ENCODE measurements at places on chromosomes 3 and 15.

GRCh38 chr3:185270956-185271332, 17.1 kb upstream of the EHHADH start:
- no peak for DNase-seq

DNA sequence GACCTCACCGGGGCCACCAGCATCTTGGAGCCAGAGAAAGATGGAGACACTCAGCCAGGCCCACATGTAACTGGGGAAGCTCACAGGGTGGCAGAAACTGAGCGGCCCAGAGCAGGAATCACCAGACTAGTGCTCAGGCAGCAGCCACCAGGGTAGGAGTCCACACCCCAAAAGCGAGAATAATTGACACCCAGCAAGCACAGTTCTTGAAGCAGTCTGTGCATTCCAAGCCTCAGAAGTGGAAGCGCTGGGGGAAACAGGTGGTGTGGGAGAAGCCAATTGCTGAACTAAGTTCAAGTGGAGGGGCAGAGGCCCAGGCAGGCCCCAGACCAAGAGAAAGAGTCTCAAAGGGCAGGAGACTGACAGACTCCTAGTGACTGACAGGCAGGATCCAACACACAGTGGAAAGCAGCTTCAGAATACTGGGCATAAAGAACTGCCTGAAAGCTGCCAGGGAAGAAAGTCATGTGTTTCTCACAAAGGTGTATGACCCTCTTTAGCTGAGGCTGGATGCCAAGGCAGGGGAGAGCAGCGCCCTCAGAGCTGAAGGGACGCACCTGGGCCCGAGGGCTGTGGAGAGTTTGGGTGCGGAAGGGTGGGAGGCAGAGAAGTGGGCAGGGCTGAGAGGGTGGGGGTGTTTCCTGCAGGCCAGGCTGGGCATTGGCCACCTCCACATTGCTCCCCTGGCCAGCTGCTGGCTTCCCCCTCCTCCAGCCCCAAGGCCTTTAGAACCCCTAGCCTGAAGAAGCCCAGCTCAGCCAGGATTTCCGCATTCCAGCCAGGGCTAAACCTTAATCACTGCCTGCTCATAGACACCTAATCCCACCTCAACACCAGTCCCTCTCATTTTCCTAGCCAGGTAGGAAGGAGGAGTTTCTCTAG, 7.7 kb downstream of the NT5DC2 start:
- no peak for DNase-seq

DNA sequence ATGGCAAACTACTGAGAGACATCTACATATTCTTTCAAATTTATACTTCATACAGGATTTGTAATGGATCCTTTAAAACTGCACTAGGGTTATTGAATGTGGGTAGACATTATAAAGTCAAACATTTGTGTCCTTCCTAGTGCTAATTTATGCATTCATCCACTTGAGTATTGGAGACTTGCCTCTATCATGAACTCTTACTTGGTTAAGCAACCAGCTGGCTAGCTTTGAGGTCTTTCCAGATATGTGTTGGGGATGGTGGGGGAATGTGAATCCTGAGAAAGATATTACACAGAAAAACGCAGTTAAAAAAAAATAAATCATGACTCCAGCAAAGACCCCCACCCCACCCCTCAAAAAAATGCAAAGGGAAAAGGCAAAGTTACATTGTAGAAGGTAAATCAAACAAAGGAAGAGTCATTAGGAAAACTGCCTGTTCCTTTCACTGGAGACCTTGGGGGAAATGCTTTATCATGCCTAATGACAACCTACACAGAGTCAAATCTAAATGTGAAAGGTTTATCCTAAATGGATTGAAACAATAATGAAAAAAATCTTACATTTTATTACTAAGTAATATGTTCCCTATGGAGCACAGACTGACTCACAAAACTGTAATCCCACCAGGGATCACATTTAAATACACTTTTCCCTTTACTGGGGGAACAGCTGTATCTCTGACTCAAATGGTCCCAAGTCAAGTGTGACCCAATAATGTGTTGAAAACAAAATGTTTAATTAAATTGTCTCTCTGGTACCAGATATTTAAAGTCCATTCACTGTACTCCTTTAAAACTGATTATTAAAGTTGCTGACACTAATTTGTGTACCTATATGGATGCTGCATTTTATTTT, 522.3 kb downstream of the ROBO1 start:
- no peak for DNase-seq

DNA sequence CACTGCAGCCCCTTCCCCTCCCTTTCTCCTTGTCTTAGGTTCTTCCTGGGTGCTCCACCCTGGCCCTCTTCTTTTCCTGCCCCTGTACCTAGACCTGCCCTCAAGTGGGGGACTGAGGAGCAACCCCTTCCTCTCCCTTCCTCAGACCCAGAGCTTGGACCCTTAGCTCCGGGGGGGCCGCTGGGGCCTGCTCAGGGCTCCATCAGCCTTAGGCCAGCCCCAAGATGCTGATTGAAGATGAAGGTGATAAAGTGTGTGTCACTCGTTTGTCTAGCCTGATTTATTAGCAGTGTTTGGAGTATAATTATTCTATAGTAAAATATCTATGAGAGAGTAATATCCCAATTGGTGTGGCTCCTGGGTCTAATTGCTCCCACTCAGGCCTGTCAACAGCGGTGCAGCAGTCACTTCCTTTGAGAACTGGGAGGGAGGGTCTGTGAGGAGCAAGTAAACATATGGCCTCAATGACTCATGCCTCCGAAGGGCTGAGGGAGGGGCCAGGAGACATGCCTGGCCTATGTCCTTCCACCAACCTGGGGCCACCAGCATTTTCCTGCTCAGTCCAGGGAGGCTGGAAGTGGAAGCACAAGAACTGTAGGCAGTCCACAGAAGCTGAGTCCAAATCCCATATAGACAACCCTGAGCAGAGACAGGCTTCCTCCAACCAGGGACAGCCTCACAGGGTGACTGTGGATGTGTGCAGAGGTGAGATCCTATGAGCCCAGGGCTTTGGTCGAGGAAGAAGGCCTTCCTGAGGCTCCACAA, 123.2 kb downstream of the DNAJB8 start:
- DNase-seq, result no peak

GRCh38 chr3:123157209-123157597, 44.5 kb upstream of the SEC22A start:
- DNase-seq, result no peak

- no peak for DNase-seq
Observed at GRCh38 chr3:36648241-36649034, 115.9 kb downstream of the DCLK3 start.

DNA sequence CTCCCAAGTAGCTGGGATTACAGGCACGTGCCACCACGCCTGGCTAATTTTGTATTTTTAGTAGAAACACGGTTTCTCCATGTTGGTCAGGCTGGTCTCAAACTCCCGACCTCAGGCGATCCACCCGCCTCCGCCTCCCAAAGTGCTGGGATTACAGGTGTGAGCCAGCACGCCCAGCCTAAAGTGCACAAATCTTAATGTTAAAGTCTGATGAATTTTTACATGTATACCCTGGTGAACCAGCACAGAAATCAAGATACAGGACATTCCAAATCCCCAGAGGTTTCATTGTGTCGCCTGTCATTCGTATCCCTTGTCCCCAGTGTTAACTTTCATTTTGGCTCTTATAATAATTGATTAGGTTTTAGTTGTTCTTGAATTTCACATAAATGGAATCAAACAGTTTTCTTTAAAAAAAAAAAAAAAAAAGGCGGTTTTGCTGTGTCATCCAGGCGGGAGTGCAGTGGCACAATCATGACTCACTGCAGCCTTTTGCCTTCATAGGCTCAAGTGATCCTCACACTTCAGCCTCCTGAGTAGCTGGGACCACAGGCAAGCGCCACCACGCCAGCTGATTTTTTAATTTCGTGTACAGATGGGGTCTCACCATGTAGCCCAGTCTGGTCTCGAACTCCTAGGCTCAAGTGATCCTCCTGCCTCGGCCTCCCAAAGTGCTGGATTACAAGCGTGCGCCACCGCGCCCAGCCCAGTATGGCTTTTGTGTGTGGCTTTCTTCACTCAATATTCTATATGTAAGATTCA, 1.5 kb upstream of the TM4SF19 start:
- no peak for DNase-seq

DNA sequence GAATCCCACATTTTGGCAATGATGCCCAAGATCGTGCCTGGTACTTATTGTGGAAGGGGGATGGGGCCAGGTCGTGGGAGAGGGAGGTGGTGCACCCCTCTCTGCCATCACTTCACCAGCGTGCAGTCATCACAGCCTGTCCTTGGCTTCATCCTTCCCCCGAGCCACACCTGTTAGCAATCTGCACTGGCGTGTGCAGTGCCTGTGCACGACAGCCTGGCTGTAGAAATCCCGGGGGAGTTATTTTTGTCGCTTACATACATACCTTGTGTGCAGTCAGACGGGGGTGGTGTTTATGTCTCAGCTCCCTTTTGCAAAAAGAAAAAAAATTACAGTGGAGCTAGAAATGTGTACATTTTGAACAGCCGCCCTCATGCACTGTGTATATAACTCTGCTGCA, 216.0 kb downstream of the TLE3 start:
- no peak for DNase-seq

DNA sequence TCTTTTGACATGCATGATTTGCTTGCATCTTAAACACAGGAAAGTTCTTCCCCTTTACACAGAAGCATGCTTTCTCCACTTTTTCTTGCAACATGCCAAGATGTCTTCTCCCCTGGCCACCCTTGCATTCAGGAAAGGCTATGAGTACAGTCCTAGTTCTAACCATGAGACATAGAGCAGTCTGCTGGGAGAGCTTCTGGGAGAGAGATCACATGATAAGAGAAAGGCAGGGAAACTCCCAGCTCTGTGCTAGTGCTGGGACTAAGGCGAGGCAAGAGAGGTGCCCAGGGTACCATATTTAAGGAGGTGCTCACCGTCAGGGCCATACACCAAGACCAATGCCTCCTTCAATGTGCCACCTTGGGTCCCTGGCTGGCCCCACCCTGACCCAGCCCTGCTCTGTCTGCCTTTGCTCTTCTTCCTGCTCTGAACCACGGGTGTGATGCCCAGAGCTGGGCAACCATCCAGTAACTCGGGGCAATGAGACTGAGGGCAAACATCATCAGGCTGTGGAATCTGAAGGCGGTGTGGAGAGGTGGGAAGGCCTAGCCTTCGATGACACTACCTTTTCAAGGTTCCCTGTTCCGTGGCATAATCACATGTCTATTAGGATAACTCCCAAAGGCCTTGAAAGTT, 77.4 kb upstream of the PRR20G start:
- no peak for DNase-seq

DNA sequence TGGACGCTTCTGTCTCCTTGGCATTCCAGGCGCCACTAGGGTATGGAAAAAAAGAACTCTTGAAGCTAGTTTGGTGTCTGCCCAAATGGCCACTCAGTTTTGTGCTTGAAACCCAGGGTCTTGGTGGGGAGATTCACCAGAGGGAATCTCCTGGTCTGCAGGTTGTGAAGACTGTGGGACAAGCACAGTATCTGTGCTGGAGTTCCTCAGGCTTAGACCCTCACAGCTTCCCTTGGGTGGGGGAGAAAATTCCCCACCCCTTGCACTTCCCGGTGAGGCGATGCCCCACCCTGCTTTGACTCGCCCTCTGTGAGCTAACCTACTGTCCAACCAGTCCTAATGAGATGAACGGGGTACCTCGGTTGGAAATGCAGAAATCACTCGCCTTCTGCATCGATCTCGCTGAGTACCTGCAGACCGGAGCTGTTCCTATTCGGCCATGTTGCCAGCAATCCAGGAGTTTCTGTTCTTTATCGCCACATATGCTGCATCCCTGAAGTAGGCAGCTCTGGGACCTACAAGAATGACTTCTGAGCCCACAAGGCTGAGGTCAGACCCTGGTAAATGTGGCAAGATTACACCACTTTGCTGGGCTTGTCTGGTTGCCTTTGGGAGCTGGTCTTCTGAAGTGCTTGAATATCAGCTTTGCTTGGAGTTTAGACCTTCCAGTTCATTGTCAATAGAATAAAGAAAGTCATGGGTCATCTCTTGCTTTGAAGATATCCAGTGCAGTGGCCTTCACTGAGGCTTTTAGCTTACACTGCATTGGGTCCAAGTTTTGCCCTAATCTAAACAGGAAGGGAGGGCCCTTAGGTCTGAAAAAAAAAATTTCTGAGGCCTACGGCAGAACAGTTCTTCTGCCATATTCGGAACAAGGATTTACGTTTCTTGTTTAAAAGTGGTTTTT, 51.0 kb downstream of the SLC2A2 start:
- no peak for DNase-seq

DNA sequence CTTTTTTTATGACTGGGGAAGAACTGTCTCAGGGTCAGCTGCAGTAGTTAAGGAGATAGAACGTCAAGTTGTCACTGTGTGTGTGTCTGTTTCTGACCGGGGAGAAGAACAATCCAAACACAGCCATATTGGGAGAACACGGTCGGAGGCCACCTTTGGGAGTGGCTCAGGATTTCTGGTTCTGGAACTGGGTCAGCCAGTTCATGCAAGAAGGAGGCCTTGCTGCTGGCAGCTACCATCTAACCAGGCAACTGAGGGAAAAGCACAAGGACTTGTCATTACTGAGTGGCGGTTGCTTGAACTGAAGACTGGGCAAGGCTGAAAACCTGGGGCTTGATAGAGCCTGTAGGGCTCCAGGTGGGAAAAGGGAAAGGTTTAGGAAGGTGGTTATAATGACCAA, 24.6 kb downstream of the GLDN start:
- DNase-seq, result no peak

GRCh38 chr3:187685948-187686347, 15.8 kb upstream of the SST start:
- no peak for DNase-seq

DNA sequence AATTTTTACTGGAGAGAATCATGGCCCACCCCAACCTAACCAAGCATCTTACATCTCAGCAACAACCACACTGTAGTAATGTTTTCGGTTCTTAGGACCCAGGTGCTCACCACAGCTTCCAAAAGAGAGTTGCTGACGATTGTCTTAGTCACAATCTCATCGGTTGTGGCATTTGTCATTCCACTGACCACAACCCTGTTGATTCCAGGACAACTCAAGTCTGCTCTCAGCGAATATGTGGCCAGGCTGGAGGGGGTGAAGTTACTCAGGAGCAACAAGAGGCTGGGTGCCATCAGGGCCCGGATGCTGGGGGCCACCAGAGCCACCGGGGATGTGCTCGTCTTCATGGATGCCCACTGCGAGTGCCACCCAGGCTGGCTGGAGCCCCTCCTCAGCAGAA, 25.9 kb downstream of the GALNT15 start:
- no peak for DNase-seq

DNA sequence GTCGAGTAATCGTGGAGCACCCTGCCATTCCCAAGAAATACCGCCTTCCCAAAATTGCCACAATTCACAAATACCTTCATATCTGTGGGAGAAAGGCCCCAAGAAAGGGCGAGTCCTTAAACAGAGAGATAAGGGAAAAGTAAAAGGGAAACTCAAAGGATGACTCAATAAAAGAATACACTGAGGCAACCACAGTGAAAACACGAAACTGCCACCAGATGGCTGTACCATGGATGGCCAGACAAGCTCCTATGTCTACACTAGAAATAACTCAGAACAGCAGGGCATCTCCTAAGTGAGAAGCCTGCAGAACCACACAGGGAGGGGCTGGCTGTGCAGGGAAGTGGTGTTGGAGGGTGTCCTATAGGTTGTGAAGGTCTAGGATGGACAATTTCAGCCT, 25.0 kb downstream of the SRGAP3 start:
- DNase-seq, result no peak

DNA sequence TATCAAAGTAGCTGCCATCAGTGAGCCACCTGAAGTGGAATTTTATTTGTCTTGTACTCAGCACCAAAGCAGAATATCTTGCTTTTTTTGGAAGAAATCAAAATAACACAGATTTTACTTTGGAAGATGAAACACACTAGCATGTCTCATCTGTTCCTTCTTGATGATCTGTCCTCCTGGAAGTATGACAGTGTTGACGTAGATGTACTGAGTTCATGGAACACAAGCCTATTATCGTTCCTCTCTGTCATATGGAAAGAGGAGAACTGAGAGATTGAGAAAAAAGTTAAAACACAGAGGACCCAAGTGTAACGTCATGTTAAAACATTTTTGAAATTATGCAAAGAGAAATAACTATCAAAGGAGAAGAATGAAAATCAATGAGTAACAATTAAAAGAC, 340.2 kb downstream of the ROBO2 start:
- DNase-seq, result no peak

Data from GOT3 (cell line).